ENCODE measurements at places on chromosomes 2 and 18. TPM values are rescaled to one million over a fixed set of nuclear protein-coding genes. Genes with fewer than 3 reads are reported as not detected.

DNA sequence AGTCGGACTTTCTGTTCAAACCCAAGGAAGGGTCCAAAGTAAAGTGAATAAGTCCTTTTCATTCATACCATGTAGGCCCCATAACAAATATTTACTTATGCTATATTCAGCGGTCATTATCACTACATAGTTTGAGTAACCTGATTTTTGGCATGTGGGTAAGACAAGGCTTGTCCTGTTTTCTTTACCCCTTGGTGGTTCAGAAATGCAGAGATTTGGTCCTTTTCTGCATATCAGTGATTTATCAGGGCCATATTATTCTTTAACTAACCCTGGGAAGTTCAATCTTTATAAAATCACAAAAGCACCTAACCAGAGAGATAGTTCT, 157.4 kb downstream of the GPD2 start:
- H3K27me3 ChIP-seq: peaks cover 5% of the 10 kb centered on the region
- no peak overlapping the region for H3K27ac ChIP-seq
- peaks cover 9% of the 10 kb centered on the region for H3K4me1 ChIP-seq
- H3K36me3 ChIP-seq: no peaks in the 10 kb centered on the region
- H3K4me3 ChIP-seq: no peak overlapping the region

- no peaks in the 10 kb centered on the region for H3K36me3 ChIP-seq
- H3K4me1 ChIP-seq: no peaks in the 10 kb centered on the region
- no peak for DNase-seq
- no peak overlapping the region for H3K4me3 ChIP-seq
- no peak overlapping the region for H3K27ac ChIP-seq
- no peaks in the 10 kb centered on the region for H3K27me3 ChIP-seq
Observed at GRCh38 chr18:32760391-32760790, 12.4 kb downstream of the KLHL14 start.

DNA sequence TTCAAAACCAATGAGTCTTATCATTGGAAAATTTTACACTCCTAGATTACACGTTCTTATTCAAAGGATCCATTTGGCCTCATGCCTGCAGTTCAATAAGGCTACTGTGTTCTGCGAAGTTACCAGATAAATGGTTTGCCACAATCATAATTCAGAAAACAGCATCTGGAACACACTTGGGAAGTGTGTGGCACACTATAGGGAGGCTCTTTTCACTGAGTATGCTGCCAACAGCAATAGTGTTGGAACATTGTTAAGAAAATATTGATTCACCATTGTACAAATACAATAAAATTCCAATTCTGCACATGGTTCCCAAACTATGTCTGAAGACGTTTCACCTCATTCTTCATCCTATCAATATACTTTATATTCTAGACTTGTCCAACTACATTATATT, 141.4 kb upstream of the DOK6 start:
- H3K27me3 ChIP-seq: no peaks in the 10 kb centered on the region
- H3K27ac ChIP-seq: no peak overlapping the region
- no peak for DNase-seq
- H3K36me3 ChIP-seq: no peaks in the 10 kb centered on the region

DNA sequence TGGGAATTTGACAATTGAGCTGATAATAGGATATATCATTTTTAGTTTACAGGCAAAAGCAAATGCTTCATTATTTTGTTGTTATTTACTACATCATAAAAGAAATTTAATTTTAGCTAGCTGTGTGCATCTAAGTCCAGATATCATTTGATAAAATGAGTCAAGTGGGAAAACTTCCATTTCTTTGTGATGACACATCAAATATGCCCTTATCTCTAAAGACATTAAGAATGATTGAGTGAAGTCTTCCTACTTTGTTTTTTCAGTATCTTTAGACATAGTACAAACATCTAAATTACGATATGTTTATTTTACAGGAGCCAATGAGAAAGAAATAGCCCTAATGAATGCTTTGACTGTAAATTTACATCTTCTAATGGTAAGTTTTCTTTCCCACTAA, 77.0 kb downstream of the KYNU start:
- no peaks in the 10 kb centered on the region for H3K4me1 ChIP-seq
- no peak overlapping the region for H3K4me3 ChIP-seq
- peaks cover 9% of the 10 kb centered on the region for H3K36me3 ChIP-seq
- H3K27me3 ChIP-seq: no peaks in the 10 kb centered on the region
- no peak overlapping the region for H3K27ac ChIP-seq
- DNase-seq: no peak

The NEU4 gene
- total RNA-seq: 0.88 TPM

The DLGAP1 gene
- 13.6 TPM for total RNA-seq

The APLF gene
- total RNA-seq: 4.4 TPM

The CROCC2 gene
- total RNA-seq: not detected

All from glutamatergic neuron (in vitro differentiated cells).